ENCODE measurements at places on chromosomes 4 and X.

GRCh38 chr4:38819569-38819968, 15.0 kb upstream of the TLR1 start:
- no peak overlapping the region for H3K4me3 ChIP-seq
- H3K27ac ChIP-seq = no peak overlapping the region
- DNase-seq = no peak
- no peaks in the 10 kb centered on the region for H3K27me3 ChIP-seq
- H3K4me1 ChIP-seq = no peaks in the 10 kb centered on the region
- no peaks in the 10 kb centered on the region for H3K36me3 ChIP-seq

DNA sequence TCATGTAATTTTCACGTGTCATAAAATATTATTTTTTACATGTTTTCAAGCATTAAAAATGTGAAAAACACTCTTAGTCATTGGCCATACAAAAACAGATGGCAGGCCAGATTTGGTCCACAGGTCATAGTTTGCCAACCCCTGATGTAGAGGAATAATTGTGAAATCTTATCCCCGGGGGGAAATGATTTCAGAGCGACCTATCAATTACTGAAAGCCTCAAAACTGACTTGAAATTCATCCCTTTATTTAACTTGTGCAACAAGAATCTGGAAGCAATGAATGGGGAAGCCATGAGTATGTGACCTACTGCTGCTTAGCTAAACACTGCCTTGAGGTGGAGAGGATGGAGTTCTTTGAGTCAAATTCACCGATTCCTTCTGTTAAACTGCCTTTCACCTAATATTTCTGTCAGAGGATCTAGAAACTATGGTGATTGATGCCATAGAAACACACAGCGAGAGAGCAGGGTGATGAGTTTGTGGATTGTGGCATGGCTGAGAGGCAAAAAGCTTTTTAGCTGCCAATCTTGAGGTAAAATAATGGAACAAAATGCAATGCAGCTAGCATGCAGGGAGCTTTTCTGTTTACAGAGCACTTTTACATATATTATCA, 30.3 kb upstream of the BRS3 start:
- no peak for DNase-seq
- no peaks in the 10 kb centered on the region for H3K36me3 ChIP-seq
- H3K27me3 ChIP-seq = no peaks in the 10 kb centered on the region
- H3K4me3 ChIP-seq = no peak overlapping the region

- DNase-seq = no peak
- H3K36me3 ChIP-seq = no peaks in the 10 kb centered on the region
- H3K27ac ChIP-seq = no peak overlapping the region
Observed at GRCh38 chrX:47674776-47675175, 15.8 kb upstream of the UXT start.

DNA sequence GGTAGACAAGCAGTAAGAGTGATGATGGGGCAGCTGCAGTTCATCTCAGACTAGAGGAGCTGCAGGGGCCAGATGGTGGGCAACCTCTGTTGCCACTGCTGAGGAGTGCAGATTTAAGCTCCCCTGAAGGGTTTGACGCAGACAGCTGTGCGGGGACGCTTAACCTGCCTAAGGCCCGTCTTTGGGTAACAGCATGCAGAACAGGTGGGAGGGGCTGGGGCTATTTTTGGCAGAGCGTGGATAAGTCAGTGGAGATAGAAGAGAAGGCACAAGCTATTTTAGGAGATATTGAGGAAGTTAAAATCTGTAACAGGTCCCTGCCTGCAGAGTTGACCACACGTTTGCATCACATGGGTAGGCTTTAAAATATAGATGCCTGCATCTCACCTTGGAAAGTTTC, 10.5 kb downstream of the CD99 start:
- H3K4me1 ChIP-seq = peaks cover 100% of the 10 kb centered on the region
- H3K36me3 ChIP-seq = peaks cover 85% of the 10 kb centered on the region
- peak overlapping the region; percentile 90 for H3K27ac ChIP-seq
- peak; percentile 85 for DNase-seq
- no peaks in the 10 kb centered on the region for H3K27me3 ChIP-seq
- H3K4me3 ChIP-seq = no peak overlapping the region

- H3K36me3 ChIP-seq = no peaks in the 10 kb centered on the region
- H3K27ac ChIP-seq = no peak overlapping the region
- no peaks in the 10 kb centered on the region for H3K4me1 ChIP-seq
- no peaks in the 10 kb centered on the region for H3K27me3 ChIP-seq
- DNase-seq = no peak
Observed at GRCh38 chr4:19888587-19888986, 363.1 kb upstream of the SLIT2 start.

DNA sequence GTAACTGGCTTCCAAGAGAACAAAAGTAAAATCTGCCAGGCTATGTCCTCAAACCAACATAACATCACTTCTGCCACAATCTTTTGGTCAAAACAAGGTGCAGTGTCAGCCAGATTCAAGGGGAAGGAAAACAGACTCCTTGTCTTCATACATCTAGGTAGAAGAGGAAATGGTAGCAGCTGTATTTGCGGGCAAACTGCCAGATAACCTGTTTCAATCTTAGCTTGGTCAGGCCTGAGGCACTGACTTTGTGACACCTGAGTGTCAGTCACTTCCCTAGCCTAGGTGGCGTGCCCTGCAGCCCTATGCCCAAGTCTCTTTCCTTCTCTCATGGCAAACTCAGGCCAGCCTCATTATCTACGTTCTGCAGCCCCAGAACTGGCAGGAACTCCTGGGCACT, 146.2 kb upstream of the JADE1 start:
- H3K4me3 ChIP-seq = no peak overlapping the region
- no peak overlapping the region for H3K27ac ChIP-seq
- H3K4me1 ChIP-seq = no peaks in the 10 kb centered on the region
- DNase-seq = peak; percentile 16
- H3K36me3 ChIP-seq = no peaks in the 10 kb centered on the region

- H3K27ac ChIP-seq = no peak overlapping the region
- DNase-seq = no peak
- H3K36me3 ChIP-seq = no peaks in the 10 kb centered on the region
- no peak overlapping the region for H3K4me3 ChIP-seq
Observed at GRCh38 chr4:93657527-93657926, 171.0 kb upstream of the ATOH1 start.

GRCh38 chr4:48196758-48197504, 62.9 kb upstream of the TXK start:
- no peak overlapping the region for H3K27ac ChIP-seq
- H3K4me1 ChIP-seq = no peaks in the 10 kb centered on the region
- H3K36me3 ChIP-seq = no peaks in the 10 kb centered on the region
- no peak overlapping the region for H3K4me3 ChIP-seq
- H3K27me3 ChIP-seq = no peaks in the 10 kb centered on the region
- DNase-seq = no peak

GRCh38 chr4:30330894-30331652, 389.1 kb upstream of the PCDH7 start:
- H3K4me3 ChIP-seq = no peak overlapping the region
- no peaks in the 10 kb centered on the region for H3K27me3 ChIP-seq

DNA sequence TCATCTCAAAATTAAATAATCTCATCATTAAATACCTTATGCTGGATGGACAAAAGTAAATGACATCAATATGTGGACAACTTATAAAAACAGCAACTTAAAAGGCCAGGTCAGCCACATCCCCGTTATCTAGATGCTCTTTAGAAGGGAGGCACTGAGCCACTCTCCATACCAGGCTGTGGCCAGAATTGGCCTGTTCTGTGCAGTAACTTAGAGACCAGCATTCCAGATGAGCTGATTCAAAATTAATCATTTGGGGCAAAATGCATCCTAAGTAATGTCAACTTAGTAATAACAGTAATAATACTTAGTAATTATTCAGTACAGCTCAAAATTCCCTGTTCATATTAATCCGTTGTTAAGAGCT, 373.6 kb downstream of the FBXW7 start:
- H3K4me1 ChIP-seq = peaks cover 10% of the 10 kb centered on the region
- no peak overlapping the region for H3K27ac ChIP-seq
- DNase-seq = no peak
- H3K36me3 ChIP-seq = no peaks in the 10 kb centered on the region

- no peak overlapping the region for H3K4me3 ChIP-seq
- no peak for DNase-seq
- H3K27ac ChIP-seq = no peak overlapping the region
- no peaks in the 10 kb centered on the region for H3K27me3 ChIP-seq
- no peaks in the 10 kb centered on the region for H3K36me3 ChIP-seq
Observed at GRCh38 chr4:79864500-79865200, 208.4 kb downstream of the ANTXR2 start.

Data from DND-41 (cell line).